ENCODE measurements at places on chromosomes 2 and 18.

DNA sequence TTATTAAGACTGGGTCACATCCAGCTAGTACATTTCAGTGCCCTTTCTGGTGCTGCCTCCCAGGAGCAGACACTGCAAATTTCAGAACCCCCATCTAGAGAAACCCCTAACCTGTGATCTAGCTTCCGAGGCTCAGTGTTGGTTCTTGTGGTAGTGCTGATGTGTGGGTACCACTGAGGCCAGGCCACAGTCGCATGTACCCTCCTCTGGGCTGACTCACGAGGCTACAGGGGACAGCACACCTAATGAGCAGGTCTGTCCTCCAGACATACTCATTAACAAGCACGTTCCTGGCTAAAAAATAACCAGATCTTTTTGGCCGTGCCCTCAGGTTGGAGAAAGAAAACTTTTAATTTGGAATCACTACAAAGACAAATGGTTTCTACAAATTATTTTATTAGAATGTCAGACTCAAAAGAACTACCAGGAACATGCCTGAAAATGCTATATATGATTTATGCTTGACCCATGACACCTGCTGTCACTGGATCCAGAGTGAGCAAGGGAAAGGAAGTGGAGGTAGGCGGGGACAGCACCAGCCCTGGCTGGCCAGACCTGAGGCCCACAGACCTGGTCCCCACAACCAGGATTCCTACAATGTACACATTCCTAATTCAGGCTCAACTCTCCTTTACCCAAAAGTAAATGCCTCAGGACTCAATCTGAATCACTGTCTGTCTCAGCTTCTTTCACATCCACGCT, 8.5 kb downstream of the CIAO1 start:
- DNase-seq = no peak

DNA sequence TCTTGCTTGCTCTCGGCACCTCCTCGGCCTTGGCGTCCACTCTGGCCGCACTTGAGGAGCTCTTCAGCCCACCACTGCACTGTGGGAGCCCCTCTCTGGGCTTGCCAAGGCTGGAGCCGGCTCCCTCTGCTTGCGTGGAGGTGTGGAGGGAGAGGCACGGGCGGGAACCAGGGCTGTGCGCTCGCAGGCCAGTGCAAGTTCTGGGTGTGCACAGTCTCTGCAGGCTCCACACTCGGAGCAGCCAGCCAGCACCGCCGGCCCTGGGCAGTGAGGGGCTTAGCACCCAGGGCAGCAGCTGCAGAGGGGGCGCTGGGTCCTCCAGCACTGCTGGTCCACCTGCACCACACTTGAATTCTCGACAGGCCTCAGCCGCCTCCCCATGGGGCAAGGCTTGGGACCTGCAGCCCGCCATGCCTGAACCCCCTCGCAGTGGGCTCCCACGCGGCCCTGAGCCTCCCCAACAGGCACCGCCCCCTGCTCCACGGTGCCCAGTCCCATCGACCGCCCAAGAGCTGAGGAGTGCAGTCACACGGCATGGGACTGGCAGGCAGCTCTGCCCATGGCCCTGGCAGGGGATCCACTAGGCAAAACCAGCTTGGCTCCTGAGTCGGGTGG, 411.2 kb upstream of the CHAC2 start:
- DNase-seq = no peak

- no peak for DNase-seq
These were observed 1.6 kb upstream of the RMDN2 start for GRCh38 chr2:37923308-37924055.

DNA sequence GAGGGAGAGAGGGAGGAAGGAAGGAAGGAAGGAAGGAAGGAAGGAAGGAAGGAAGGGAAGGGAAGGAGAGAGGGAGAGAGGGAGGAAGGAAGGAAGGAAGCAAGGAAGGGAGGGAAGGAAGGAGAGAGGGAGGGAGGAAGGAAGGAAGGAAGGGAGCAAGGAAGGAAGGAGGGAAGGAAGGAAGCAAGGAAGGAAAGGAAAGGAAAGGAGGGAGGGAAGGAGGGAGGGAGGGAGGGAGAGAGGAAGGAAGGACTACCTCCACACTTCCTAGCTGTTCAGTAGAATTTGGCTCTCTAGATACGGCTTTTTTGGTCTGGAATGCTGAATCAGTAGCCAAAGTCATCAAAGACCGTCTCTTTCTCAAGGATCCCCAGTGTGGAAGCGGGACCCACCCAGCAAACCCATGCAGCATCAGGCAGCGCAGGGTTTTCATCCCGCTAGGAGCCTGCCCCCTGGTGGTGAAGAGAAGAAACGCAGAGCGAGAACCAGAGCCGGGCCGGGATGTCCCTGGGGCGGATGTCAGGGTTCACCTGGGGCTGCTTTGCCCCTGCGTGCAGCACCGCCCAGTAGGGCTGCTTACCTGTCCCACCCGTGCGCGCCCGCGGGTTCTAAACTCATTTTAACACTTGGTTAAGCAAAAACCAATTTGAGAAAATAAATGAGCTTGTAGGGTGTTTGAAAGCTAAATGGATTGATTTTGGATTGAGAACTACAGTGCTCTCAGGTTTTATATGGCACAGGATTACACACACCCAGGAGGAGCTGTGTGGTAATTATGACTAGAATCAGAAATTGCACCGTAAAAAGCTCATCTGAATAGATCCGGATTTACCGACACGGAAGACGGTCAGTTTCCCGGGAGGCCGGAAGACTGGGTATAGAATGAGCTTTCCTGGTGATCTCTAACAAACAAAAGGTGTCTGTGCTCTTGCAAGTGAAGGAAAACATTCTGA, 48.1 kb upstream of the ARL4C start:
- peak; percentile 9 for DNase-seq

Measured in NCI-H345 (cell line).